ENCODE measurements at places on chromosomes 16 and 17. TPM values are rescaled to one million over a fixed set of nuclear protein-coding genes. Genes with fewer than 3 reads are reported as not detected.

The GUCY2D gene
- total RNA-seq: not detected

The METTL26 gene
- total RNA-seq: 129 TPM

The SERPINF2 gene
- 0.13 TPM for total RNA-seq

The CCL14 gene
- total RNA-seq: not detected

The MEOX1 gene
- 1.2 TPM for total RNA-seq

The PPY gene
- total RNA-seq: not detected

The C16orf54 gene
- total RNA-seq: 32.3 TPM

DNA sequence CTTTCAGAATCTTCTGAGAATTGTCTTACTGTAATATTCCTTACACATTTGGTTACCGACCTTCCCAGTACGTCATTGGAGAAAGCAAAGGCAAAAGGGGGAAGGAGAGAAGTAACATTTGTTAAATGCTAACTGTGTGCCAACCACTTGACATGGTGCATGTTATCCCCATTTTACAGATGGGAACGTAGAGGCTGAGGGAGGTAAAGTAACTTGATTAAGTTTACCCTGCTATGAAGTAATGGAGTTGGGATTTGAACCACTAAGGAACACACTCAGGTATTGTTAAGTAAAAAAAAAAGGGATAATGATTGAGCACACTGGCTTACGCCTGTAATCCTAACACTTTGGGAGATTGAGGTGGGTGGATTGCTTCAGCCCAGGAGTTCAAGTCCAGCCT is 156.4 kb downstream of the PRKCA start:
- no peak overlapping the region for H3K27ac ChIP-seq
- no peak for DNase-seq
- H3K4me3 ChIP-seq: no peak overlapping the region
- peaks cover 5% of the 10 kb centered on the region for H3K36me3 ChIP-seq
- H3K4me1 ChIP-seq: no peaks in the 10 kb centered on the region

DNA sequence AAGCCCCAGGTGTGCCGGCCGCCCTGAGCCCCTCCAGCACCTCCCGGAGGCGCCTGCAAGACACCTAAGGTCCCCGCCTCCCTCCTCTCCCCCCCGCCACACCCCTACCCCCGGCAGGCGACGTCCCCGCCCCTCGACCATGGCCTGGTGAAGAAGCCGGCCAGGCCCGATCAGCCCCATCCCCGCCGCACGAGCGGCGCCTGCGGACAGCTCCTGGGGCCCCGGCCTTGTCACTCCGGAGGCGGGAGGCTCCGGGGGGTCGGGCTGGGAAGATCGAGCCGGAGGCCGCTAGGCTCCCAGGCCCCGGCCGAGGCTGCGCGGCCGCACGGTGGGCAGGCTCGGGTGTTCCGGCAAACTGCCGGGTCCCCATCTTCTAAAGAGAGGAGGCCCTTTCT is 405 bp upstream of the ACE start:
- no peaks in the 10 kb centered on the region for H3K36me3 ChIP-seq
- H3K4me3 ChIP-seq: no peak overlapping the region
- no peak for DNase-seq

DNA sequence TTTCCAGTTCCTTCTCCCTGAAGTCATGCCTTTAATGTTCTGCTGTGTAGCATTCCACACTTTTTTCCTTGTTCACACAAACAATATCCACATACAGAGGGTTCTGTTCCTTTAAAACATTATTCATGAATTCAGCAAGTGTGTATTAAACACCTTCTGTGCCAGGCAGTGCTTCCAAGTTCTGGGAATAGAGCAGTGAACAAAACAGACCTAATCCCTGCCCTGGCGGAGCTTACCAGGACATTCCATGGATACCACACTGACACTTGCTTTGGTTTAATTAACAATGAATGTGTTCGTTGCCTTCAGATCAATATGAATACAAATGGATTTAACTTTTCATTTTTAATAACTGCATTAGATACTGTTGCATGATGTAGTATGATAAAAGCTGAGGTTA is 57.9 kb upstream of the CLEC19A start:
- no peak overlapping the region for H3K27ac ChIP-seq
- no peaks in the 10 kb centered on the region for H3K27me3 ChIP-seq

DNA sequence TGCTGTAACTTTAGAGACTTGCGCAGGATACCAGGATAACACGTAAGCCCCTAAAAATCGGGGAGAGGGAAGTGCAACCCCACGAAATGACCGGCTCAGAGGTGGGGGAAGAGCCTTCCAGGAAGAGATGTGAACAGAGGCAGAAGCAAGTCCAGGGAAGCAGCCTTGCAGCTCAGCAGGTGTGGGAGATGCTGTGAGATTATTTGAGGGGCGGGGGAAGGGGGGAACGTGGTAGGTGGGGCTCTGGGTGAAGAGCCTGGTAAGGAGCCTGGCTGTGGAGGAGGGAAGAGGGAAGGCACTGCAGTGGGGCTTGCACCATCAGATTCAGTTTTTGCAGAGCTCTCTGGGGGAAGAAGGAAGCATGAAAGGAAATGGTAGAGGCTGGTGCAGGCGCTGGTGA is 95.4 kb upstream of the CACNG5 start:
- H3K27ac ChIP-seq: no peak overlapping the region
- no peak for DNase-seq
- no peaks in the 10 kb centered on the region for H3K27me3 ChIP-seq
- no peak overlapping the region for H3K4me3 ChIP-seq

- H3K4me3 ChIP-seq: no peak overlapping the region
- no peaks in the 10 kb centered on the region for H3K4me1 ChIP-seq
- no peaks in the 10 kb centered on the region for H3K36me3 ChIP-seq
- DNase-seq: no peak
- H3K27ac ChIP-seq: no peak overlapping the region
Observed at GRCh38 chr16:66862023-66862520, 17.9 kb downstream of the CA7 start.

GRCh38 chr16:17131351-17131750 is 339.4 kb downstream of the XYLT1 start:
- DNase-seq: no peak
- no peak overlapping the region for H3K27ac ChIP-seq
- H3K4me1 ChIP-seq: no peaks in the 10 kb centered on the region

DNA sequence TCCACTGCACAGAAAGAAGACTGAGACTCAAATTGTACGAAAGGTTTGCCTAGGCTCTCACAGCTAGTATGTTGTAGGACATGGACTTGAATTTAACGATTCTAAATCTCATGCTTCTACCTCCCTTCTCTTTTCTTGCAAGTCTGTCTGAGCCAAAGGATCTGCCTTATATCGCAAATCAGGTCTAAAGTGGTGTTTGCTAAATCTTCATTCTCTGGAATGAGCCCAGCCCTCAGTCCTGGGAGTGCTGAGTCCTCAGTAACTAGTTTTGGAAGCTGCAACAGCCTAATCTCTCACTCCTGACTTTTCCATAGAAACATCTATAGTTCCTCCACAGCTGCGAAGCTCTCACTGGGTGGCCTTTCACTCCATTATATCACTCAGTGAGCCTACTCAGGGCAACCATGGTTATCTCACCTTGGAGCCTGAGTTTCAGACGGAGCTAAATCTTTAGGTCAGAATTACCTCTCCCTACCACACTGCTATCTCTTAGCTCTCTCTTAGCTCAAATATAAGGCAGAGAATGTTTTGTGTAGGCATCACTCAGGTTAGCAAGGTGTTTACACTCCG is 575.5 kb upstream of the C16orf82 start:
- no peaks in the 10 kb centered on the region for H3K4me1 ChIP-seq
- no peaks in the 10 kb centered on the region for H3K36me3 ChIP-seq
- H3K27ac ChIP-seq: no peak overlapping the region
- no peak overlapping the region for H3K4me3 ChIP-seq

DNA sequence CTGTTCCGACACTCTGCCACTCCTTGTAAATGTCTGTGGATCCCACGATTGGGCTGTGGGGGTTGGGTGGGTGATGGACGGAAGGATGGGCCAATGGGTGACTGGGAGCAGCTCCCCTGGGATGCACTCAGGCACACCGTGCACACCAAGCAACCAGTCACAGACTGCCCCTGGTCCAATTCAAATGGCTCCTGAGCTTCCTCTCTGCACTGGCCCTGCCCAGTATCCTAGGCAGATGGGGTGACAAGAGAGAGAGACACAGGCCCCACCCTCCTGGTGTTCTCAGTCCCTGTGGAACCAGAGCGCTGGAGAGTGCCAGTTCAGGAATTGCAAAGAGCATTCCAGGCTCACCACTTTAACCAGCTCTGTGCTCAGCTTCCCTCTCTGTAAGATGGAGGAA is 32.8 kb downstream of the BEAN1 start:
- H3K4me3 ChIP-seq: no peak overlapping the region
- no peaks in the 10 kb centered on the region for H3K4me1 ChIP-seq
- no peak overlapping the region for H3K27ac ChIP-seq
- peaks cover 9% of the 10 kb centered on the region for H3K27me3 ChIP-seq

GRCh38 chr16:17511340-17511739 is 40.6 kb upstream of the XYLT1 start:
- no peaks in the 10 kb centered on the region for H3K4me1 ChIP-seq
- H3K4me3 ChIP-seq: no peak overlapping the region
- H3K27me3 ChIP-seq: no peaks in the 10 kb centered on the region
- H3K27ac ChIP-seq: no peak overlapping the region
- no peak for DNase-seq

GRCh38 chr16:82157534-82157812 is 12.6 kb downstream of the MPHOSPH6 start:
- no peaks in the 10 kb centered on the region for H3K4me1 ChIP-seq
- H3K27me3 ChIP-seq: no peaks in the 10 kb centered on the region

DNA sequence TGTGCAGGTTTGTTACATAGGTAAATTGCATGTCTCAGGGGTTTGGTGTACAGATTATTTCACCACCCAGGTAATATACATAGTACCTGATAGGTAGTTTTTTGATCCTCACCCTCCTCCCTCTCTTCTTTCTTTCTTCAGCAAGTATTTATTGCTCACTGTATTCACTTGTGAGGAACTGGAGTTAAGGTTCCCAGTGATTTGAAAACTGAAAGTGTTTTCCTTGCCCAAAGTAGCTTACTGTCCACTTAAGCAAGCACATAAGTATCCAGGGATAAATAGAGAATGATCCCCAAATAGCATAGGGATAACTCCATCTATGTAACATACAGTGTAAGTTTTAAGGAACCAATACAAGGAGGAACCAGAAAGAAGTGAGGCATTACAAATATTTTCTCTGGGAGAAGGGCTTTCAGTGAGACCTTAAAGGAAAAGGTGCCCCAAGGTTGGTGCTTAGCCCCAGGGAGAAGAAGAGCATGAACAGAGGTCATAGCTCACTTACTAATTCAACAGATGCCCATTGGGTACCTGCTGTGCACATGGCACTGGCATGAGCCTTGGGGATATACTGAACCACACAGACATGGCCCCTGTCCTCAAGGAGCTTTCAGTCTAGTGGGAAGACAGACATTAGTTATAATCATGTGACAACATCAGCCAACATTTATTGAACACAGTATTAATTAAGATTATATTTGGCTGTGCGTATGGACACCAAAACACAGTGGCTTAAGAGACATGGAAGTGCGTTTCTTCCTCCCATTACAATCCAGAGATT is 17.0 kb downstream of the MYL4 start:
- H3K27ac ChIP-seq: peak overlapping the region; percentile 16
- H3K27me3 ChIP-seq: no peaks in the 10 kb centered on the region
- H3K4me1 ChIP-seq: peaks cover 11% of the 10 kb centered on the region
- H3K36me3 ChIP-seq: no peaks in the 10 kb centered on the region
- no peak for DNase-seq

DNA sequence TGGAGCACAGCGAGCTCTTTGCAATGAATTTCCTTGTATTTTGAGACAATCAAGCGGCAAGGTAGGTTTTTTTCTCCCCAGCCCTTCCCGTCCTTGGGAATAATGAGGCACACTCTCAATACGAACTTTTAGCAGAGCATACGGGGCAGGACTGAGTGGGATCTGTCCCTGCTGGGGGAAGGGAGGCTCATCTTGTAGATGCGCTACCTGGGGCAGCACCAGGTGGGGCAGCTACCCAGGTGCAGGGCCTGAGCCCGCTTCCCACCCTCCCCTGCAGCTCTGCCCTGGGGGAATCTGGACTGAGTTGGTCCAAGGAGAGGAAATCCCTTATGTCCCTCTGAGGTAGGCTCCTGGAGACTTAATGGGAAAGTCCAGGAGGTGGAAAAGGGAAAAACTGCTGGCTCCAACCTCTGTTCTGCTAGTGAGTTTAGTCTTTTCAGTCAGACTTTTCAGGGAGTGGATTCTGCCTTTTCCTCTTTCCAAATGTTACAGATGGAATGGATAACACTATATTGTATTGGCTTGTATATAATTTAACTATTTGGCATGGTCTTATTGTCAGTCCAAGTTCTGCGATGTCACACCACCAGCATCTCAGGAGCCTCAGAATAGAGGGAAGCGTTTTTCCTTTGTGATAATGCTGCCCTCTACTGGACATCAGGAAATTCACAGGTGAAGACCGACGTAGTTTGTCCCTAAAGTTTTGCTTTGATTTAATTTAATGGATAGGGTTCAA is 9.6 kb upstream of the CES1 start:
- H3K27ac ChIP-seq: no peak overlapping the region
- H3K4me3 ChIP-seq: no peak overlapping the region
- no peak for DNase-seq
- no peaks in the 10 kb centered on the region for H3K36me3 ChIP-seq

- H3K4me3 ChIP-seq: no peak overlapping the region
- H3K27me3 ChIP-seq: no peaks in the 10 kb centered on the region
- no peak for DNase-seq
- no peaks in the 10 kb centered on the region for H3K36me3 ChIP-seq
- H3K4me1 ChIP-seq: peaks cover 33% of the 10 kb centered on the region
- no peak overlapping the region for H3K27ac ChIP-seq
Observed at GRCh38 chr17:67496286-67496685, 119.2 kb downstream of the PITPNC1 start.

- H3K4me3 ChIP-seq: no peak overlapping the region
- DNase-seq: no peak
- no peaks in the 10 kb centered on the region for H3K27me3 ChIP-seq
- no peaks in the 10 kb centered on the region for H3K36me3 ChIP-seq
- H3K27ac ChIP-seq: no peak overlapping the region
Observed at GRCh38 chr16:50629334-50629733, 51.8 kb downstream of the SNX20 start.

DNA sequence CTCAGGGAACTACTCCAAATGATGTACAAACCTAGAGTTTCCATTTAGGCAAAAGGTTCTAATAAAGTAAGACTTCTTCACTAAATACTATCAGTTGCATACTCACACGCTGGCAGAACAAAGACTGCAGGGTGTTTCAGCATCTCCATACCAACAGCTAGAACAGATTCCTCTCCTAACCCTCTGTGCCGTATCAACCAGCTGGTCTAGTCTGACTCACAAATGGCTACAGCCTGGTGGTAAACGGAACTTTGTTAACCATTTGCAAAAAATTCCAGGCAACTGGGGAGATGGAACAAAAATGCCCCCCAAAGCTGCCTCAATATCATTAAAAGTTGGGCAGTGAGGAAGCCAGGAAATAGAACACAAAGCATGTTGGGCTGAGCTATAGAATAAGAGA is 217.1 kb downstream of the GRIN2A start:
- no peaks in the 10 kb centered on the region for H3K27me3 ChIP-seq
- H3K4me1 ChIP-seq: no peaks in the 10 kb centered on the region
- no peak for DNase-seq
- no peaks in the 10 kb centered on the region for H3K36me3 ChIP-seq
- no peak overlapping the region for H3K4me3 ChIP-seq

Data from CD8-positive, alpha-beta memory T cell (primary cell).